ENCODE measurements at places on chromosomes 11 and 22.

DNA sequence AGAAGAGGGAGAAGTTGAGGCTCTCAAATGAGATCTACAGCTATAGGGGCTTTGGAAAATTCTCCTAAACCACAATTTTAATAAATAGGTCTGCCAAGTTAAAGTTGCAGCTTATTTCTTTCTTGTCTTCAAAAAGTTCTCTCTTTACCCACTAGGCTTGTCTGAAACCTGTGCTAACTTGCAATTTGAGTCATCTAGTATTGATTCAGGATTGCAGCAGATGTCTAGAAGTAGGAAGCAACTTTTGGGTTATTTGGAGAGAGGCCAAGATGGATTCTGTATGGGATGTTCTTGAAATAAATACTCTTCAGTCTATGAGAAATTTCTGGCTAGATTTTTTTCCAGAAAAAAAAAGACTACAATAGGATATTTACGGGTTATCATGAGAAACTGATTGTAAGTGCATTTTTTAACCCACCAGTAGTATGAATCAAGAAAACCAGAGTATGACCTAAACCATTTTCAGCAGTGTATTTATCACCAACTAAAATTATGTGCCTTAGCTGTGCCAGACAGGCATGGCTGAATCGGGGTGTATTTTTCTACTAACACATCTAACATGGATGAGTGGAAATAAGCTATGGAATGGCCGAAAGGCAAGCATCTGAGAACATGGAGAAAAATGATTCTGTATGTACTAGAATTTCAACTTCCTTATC lies 4.9 kb upstream of the RAB38 start:
- no peak for DNase-seq

GRCh38 chr11:133180201-133180600 lies 352.1 kb downstream of the OPCML start:
- DNase-seq, result no peak

GRCh38 chr22:41987276-41987675 lies 11.3 kb upstream of the WBP2NL start:
- no peak for DNase-seq

DNA sequence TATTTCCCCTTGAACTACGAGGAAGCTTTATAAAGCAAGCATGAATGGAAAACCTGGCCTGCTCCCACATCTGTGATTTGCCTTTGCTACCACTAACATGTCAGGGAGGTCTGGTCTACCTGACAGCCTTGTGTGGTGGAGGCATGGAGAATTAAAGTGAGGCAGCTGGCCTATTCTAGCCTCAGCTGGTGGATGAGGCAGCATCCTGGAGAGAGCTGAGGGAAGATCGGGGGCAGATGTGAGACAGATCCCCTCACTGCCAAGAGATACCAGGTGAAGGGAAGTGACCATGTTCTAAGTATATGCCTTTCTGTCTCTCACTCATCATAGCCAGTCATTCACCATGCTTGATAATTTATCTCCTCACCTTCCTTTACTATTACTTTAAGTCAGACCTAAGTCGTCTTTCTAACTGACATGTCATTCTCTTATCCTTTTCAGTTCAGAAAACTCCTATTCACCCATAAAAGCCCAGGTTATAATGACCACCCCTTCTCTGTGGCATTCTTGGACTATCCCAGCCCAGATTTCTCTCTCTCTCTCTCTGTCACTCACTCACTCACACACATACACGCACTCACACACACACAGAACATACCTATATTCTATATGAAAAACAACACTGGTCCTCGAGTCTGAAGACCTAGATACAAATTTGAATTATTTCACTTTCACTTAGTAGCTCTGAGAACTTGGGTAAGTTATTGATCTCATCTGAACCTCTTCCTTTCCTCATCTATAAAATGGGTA lies 90.7 kb downstream of the CSNK2A3 start:
- no peak for DNase-seq

GRCh38 chr11:10777393-10777793 lies 26.3 kb downstream of the CTR9 start:
- DNase-seq, result no peak

DNA sequence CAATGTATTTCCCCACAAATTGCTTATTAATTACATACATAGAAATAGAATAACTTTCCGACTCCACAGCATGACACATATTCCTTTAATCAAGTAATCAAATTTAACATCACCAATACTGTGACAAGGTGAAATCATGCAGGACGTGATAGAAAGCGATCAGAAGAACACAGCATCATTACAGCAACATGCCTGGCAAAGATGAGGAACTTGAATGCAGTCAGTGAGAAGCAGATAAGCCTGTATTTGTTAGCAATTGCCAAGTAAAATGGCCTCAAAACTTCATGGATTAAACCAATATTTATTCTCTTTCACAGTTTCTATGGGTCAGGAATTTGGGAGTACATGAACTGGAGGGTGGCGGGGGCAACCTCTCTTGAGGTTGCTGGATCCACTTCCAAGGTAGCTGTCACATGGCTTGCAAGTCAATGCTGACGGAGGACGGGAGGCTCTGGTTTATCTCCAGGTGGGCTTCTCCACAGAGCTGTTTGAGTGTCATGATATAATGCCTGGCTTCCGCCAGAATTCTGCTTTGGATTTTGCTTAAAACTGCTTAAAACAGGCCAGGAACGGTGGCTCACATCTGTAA lies 12.0 kb upstream of the TEAD1 start:
- DNase-seq, result no peak

DNA sequence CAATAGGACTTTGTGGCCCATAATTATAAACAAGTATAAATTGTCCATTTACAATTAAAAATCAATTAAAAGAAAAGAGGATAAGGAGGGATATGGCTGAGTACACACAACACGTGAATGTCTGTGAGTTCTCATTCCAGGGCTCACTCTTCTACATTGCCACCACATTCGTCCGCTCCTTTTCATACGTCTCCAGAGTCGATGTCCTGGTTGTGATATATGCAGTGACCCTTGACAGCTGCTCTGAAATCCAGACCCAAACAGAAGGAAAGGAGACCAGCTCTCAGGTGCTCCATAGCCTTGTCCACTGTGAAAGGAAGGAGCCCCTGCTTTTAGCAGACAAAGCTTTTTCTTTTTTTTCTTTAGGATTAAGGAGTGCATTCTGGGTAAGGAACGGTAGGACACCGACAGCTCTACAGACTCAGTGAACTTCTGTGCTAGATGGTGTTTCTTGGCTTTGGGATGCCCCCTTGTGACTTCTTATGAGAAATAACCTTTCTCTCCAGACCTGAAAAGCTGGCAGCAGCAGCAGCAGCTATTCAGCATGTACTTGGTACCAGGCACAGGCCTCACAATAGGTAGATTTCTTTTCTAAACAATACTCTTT lies 19.7 kb upstream of the DNAJB13 start:
- no peak for DNase-seq

GRCh38 chr11:1570531-1570895 lies 1.6 kb downstream of the DUSP8 start:
- DNase-seq, result no peak

GRCh38 chr11:78868563-78868962 lies 293.9 kb upstream of the NARS2 start:
- DNase-seq, result no peak

DNA sequence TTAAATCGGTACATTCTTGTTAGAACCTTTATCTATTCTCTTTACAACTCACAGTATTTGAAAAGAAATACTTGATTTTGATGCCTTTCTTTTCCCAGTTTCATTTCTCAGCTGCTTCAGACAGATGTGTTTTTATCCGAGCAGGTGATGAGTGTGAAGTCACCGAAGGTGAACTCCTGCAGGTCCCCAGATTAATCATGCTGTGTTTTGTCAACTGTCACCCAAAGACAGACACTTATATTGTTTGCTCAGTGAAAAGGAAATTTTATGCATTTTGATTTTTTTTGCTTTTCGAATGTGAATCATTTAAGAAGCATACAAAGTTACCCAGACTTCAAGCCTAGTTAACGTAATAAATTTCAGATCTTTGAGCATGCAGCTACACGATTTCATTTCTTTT lies 7.8 kb upstream of the TMPRSS13 start:
- no peak for DNase-seq

GRCh38 chr11:132943706-132944568 lies 588.4 kb downstream of the OPCML start:
- no peak for DNase-seq

All from stimulated activated CD4-positive, alpha-beta T cell treated with anti-CD3 and anti-CD28 coated beads, Interleukin-4, amount 100 ng/mL, for 4 hours (primary cell).